DND-41 (cell line): ENCODE measurements at places on chromosomes 16 and 17.

GRCh38 chr16:58497935-58498334, 2.0 kb upstream of the NDRG4 start:
- DNase-seq = no peak

GRCh38 chr17:70888324-70888723, 719.0 kb downstream of the KCNJ2 start:
- DNase-seq = no peak

DNA sequence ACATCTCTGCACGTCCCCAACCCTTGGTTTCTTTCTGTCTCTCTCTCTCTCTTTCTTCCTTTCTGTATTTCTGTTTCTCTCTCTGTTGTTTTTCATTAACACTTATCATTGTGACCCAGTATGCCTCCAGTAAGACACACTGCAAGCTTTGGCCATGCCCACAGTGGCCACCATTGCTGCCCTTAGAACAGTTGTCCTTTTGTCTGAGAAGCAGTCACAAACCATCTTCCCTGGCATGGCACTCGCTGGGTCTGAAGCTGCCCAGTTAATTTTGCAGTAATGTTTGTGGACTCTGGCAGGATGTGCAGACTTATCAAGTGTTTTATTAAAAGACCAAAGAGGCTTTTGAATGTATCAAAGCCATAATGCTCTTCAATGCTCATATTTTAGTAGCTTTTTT, 146.9 kb downstream of the MSI2 start:
- no peak for DNase-seq

GRCh38 chr17:1906662-1907101, 76.9 kb downstream of the RPA1 start:
- DNase-seq = no peak

DNA sequence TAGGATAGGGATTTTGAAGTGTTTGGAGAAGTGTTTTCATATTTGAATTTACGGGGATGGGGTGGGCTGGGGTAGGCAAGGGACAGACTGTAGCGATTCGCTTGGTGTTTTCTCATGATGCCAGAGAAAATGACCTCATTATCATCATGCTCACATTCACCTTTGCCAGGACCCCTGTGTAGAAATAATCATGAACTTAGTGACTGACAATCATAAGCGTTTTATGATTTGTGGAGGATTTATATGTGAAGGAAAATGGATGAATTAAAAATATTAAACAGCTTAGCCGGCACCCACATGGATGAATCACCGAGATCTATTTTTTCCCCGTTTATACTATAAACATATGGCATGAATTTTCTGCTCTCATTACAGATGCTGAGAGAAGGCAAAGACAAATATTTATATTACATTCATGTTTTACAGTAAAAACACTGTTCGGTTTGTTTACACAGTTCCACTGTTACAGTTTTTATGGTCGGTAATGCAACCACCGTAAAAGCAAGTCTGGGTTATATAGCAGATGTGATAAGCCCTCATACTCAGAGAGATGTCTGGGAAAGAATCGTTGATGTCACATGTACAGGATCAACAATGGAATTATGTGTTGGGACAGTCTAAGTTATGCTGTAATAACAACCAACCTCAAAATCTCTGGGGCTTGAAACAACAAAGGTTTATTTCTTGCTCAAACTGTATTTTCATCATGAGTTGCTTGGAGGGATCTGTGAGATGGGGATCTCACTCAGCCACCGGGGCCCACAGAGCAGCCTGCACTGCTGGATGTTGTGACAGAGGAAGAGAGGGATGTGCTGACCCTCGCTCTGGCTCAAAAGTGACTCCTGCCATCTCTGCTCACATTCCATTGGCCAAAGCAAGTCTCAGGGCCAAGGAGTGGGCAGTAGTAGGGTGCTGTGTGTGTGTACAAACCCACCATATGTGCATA, 85.1 kb downstream of the WWOX start:
- no peak for DNase-seq

DNA sequence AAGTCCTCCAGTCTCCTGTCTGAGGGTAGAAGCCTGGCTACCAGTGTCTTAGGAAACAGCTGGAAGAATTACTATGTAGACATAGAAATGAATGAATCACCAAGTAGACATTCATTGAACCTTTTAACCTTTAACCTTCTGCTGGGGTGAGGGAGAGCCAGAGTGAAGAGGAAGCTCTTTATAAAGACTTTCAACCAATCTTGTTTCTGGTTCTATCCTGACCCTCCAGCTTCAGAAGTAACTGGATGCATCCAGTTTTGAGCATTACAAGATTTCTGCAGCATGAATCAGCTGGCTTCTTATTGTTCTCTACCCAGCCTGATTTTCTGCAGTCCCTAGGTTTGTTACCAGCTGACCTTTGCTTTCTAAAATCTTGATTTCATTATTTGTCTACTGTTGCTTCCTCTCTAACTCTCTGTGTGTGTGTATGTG, 8.5 kb downstream of the TEKT1 start:
- DNase-seq = no peak
